Activated CD4-positive, alpha-beta T cell treated with anti-CD3 and anti-CD28 coated beads, Interleukin-2, Interleukin-6, amounts not matched to agents 100 ng/mL and 50 ng/mL, durations not matched to agents 16 hours and 8 hours (primary cell): ENCODE measurements at places on chromosomes 5 and 9.
A peak's percentile ranks its signal among the peaks of the same experiment; 100 is the strongest.

- no peak for DNase-seq
These were observed 65.9 kb downstream of the ARHGAP26 start for GRCh38 chr5:142836048-142836447.

GRCh38 chr9:96574931-96575351 is 44.7 kb downstream of the CDC14B start:
- no peak for DNase-seq

GRCh38 chr5:143826951-143827444 is 15.0 kb downstream of the HMHB1 start:
- peak; percentile 86 for DNase-seq

DNA sequence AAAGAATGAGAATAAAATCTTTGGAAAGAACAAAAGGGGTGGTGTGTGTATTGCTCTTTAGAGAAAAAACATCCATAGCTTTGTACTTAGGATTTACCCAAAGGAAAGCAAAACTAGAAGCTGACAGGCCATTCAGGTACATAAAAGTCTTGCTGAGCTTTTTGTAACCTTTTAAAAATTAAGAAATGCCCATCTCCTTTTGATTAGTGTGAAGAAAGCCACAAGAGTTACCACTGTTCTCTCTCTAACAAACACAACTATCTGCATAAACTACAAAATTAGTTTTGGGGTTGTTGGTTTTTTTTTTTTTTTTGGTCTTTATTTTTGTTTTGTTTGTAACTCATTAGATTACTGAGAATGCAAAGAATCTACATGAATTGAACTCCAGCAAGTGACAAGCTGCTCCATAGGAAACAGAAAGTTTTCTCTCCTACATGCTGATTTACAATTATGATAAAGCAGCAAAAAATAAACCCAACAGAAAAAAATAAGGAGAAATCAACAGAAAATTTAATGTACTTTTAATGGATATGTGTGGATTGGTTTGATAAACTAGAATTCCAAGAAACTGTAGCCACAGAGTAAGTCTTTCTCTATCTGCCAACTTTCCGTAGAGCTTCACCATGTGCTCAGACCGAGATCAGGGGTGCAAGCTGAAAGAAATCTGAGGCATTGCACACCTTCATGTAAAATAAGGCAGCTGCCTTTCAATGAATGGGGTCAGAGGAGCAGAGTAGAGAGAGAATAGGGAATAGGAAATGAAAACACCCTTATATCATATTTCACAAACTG is 12.3 kb downstream of the BAAT start:
- no peak for DNase-seq

DNA sequence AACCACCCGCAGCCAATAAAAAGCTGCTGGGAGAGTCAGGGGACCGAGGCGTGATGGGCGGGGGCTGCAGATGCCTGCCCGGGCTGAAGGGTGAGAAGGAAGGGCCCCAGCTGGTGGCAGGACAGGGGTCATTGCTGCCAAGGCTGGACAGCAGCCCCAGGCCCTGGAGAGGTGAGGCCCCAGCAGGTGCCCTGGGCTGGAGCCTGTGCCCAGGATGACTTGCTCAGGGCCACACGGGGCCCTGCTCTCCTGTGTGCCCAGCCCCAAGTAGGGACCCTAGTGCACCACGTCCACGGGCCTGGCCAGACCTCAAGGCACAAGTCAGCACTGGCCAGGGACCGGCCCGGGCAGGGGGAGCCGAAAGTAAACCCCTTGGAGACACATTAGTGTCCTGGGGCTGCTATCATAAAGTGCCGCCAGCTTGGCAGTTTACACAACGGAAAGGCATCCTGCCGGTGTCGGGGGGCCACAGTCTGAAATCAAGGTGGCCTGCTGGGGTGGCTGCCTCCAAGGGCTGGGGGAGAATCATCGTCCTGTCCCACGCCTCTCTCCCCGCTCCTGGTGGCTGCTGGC is 22.0 kb downstream of the LHX3 start:
- no peak for DNase-seq

GRCh38 chr5:35230038-35230611 is at the start of gene PRLR:
TSS of gene PRLR (minus strand) at chr5:35230487. CDS start at chr5:35089620, 140,867 bp downstream.
- DNase-seq: no peak

DNA sequence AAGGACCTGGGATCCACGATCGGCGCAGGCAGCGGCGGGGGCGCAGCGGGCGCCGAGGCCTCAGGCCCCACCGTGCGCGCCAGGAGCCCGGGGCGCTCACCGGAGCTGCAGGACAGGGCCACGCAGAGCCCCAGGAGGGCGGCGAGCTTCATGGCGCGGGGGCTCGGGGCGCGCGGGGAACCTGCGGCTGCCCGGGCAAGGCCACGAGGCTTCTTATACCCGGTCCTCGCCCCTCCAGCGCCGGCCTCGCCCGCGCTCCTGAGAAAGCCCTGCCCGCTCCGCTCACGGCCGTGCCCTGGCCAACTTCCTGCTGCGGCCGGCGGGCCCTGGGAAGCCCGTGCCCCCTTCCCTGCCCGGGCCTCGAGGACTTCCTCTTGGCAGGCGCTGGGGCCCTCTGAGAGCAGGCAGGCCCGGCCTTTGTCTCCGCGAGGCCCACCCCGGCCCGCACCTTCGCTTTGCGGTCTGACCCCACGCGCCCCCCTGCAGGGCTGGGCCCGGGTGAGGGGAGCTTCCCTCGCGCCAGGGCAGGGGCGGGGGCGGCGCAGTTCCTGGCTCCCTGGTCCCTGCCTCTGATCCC is at the start of gene SCGB3A1:
SCGB3A1 (minus strand) TSS at position 189 of the 577 bp plus-strand sequence; CDS start at position 152, 37 bp downstream.
- no peak for DNase-seq

- no peak for DNase-seq
These were observed 40.6 kb downstream of the SLC1A3 start for GRCh38 chr5:36647046-36647445.

DNA sequence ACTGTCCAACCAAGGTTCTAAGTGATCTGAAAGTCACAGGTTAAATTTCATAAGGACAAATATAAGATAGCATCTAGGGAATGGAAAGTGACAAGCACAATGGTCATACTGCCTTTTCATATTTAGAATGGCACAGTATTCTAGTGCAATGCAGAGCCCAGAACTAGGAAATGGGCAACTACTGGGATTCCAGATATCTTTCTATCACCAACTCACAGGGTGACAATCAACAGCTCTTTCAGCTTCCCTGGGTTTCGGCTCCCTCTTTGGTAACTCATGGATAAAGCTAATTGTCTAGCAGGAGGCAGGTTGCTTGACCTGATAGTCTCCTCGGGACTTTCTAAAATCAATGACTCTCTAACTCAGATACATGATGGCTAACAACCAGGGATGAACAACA is 60.4 kb downstream of the NR3C1 start:
- DNase-seq: no peak

GRCh38 chr5:93708442-93708841 is 33.0 kb downstream of the POU5F2 start:
- DNase-seq: no peak
